ENCODE measurements at places on chromosomes 5 and 9.

GRCh38 chr9:13278368-13279246 lies 885 bp downstream of the MPDZ start:
- H3K36me3 ChIP-seq: no peaks in the 10 kb centered on the region
- peak; percentile 80 for DNase-seq
- H3K27me3 ChIP-seq: no peaks in the 10 kb centered on the region
- H3K4me1 ChIP-seq: peaks cover 18% of the 10 kb centered on the region

DNA sequence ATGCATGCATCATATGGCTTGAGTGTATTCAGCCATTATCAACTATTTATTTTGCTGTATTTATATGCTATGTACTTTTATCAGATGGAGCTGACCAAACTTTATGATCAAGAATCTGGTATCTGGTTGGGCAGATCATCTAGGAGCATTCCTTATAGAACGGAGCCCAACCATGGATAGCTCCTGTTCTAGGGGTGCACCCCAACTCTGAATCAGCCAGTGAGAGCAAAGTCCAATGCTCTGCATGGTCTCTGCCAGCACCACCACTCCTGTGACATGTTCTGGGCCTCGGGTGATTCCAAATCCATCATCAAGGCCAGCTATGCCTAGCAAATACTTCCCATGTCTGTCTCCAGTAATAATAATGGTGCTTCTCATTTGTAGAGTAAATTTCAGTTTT lies 517.5 kb downstream of the AGTPBP1 start:
- no peaks in the 10 kb centered on the region for H3K36me3 ChIP-seq
- H3K4me3 ChIP-seq: no peak overlapping the region
- DNase-seq: no peak
- peaks cover 22% of the 10 kb centered on the region for H3K4me1 ChIP-seq

DNA sequence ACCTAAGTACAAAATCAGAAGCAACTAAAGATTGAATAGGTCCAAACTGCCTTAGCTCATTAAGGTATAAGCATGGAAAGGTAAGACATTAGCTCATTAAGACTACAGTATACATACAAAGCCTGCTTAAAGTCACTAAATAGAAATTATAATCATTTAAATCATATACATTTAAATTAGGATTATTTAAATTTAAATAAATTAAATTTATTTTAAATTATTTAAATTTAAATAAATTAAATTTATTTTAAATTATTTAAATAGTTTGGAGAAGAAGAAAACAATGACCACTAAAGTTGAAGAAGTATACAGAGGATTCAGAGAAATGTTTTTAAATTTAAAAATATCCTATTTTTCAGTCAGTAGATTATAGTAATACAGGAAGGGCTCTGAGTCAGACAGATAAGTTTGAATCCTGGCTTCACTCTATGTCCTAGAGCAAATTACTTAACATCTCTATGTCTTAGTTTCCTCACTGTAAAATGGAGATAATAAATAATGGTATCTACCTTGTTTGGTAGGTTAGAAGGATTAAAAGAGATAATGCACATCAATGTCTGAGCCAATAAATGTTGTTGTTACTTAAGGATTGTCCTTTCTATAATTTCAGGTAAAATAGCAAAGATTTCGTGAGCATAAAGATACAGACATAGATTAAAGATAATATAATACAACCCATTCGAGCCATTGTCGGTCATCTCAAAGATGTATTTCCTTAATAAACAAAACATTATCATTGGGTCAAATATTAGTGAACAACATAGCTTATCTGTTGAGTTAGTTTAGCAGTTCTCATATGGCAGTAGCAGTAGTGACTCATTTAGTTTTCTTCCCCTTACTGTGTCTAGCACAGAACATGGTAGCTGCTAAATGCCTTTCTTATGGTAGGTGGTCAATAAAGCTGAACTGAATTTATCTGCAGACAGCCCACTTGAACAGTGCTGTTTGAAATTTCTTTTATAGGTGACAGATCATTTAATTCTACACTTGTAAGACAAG lies 100.6 kb downstream of the KIAA0825 start:
- no peak overlapping the region for H3K4me3 ChIP-seq
- no peak overlapping the region for H3K27ac ChIP-seq
- H3K4me1 ChIP-seq: peaks cover 4% of the 10 kb centered on the region
- no peak for DNase-seq
- no peaks in the 10 kb centered on the region for H3K27me3 ChIP-seq

GRCh38 chr9:136582977-136583735 lies 37.3 kb upstream of the NOTCH1 start:
- no peak overlapping the region for H3K27ac ChIP-seq
- H3K4me3 ChIP-seq: no peak overlapping the region
- H3K4me1 ChIP-seq: peaks cover 11% of the 10 kb centered on the region
- no peak for DNase-seq
- no peaks in the 10 kb centered on the region for H3K27me3 ChIP-seq
- no peaks in the 10 kb centered on the region for H3K36me3 ChIP-seq

DNA sequence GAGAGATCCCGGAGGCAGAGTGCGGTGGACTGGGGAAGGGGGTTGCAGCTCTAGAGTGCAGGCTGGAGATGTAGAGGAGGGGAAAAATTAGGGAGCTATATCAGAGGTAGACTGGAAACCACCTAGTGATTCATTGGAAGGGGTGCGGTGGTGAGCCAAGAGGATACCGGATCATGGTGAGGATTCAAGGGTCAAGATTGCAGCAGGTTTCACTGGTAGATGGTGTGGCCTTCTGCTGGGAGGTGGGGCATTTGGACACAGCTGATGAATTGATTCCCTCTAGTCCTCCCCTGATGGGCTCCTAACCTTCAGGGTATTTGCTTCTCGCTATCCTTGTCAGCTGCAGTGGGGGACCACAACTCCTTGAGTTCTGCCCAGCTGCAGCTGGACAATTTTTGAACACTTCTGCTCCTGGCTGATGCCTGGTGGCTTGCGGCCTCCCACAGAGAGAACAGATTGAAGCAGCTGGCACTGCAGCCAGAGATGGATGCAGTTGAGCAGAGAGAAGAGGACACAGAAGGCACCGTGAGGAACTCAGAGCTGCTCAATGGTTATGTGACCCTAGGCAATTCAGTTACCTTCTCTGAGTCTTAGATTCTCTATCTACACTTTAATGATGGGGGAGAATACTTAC lies 134.4 kb upstream of the ABCA1 start:
- H3K4me3 ChIP-seq: no peak overlapping the region
- H3K27me3 ChIP-seq: no peaks in the 10 kb centered on the region
- DNase-seq: no peak

DNA sequence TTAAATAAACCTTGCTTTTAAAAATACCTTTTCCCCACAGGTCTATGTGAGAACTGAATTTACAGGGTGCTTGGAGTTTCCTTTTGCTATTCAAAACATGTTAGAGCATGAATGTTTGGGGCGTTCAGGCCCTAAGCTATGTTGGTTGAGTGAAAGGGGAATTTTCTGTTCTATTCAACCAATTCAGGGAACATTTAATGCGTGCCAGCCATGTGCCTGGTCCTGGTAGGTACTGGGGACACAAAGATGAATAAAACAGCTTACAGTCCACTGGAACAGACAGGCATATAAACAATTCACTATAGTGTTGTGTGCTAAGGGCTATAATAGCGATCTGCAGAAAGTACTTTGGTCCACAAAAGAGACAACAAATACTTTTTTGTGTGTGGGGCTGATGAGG lies 108.5 kb downstream of the ZSWIM6 start:
- H3K27me3 ChIP-seq: no peaks in the 10 kb centered on the region
- no peaks in the 10 kb centered on the region for H3K36me3 ChIP-seq
- H3K4me3 ChIP-seq: no peak overlapping the region
- no peak overlapping the region for H3K27ac ChIP-seq

- H3K36me3 ChIP-seq: peaks cover 50% of the 10 kb centered on the region
- peaks cover 13% of the 10 kb centered on the region for H3K4me1 ChIP-seq
- no peak overlapping the region for H3K27ac ChIP-seq
- no peak for DNase-seq
Observed at GRCh38 chr9:134835448-134835847, 45.2 kb upstream of the FCN2 start.

- no peaks in the 10 kb centered on the region for H3K36me3 ChIP-seq
- no peaks in the 10 kb centered on the region for H3K4me1 ChIP-seq
- H3K27ac ChIP-seq: no peak overlapping the region
- DNase-seq: no peak
Observed at GRCh38 chr5:164680216-164680615, 1174.8 kb downstream of the MAT2B start.

DNA sequence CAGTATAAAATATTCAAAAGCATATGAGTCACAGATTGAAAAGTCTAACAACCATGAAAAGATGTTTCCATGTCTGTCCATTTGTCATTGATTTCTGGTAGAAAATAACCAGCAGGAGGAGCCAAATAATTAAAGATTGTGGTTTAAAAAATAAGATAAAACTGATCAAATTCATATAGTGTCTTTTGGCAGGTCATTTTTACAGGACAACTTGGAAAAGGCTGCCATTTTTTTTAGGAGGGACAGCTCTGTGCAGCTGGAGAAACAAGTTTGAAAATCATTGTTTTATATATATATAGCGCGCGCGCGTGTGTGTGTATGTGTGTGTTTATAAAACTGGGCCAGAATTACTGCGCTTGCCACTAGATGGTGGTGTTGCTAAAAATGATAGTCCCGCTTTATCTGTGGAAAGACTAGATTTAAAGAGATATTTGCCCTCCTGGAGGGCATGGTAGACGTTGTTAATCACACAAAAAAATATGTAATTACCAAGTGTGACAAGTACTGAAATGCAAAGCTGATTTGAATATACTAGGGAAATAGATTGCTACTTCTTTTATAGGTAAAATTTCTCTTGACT lies 1.3 kb upstream of the TRMO start:
- peak overlapping the region; percentile 49 for H3K4me3 ChIP-seq
- no peak overlapping the region for H3K27ac ChIP-seq
- peak; percentile 59 for DNase-seq
- peaks cover 7% of the 10 kb centered on the region for H3K4me1 ChIP-seq
- no peaks in the 10 kb centered on the region for H3K36me3 ChIP-seq
- H3K27me3 ChIP-seq: peaks cover 20% of the 10 kb centered on the region

- H3K27ac ChIP-seq: peak overlapping the region; percentile 31
- H3K4me1 ChIP-seq: peaks cover 67% of the 10 kb centered on the region
- no peak for DNase-seq
- H3K27me3 ChIP-seq: no peaks in the 10 kb centered on the region
- peaks cover 42% of the 10 kb centered on the region for H3K36me3 ChIP-seq
- H3K4me3 ChIP-seq: no peak overlapping the region
Observed at GRCh38 chr5:177491429-177491945, 5.9 kb downstream of the PDLIM7 start.

- H3K27ac ChIP-seq: peak overlapping the region; percentile 84
- H3K4me1 ChIP-seq: peaks cover 10% of the 10 kb centered on the region
- H3K27me3 ChIP-seq: no peaks in the 10 kb centered on the region
- peaks cover 15% of the 10 kb centered on the region for H3K36me3 ChIP-seq
- DNase-seq: no peak
Observed at GRCh38 chr9:15423231-15423985, 732 bp downstream of the SNAPC3 start.

- DNase-seq: peak; percentile 42
- no peaks in the 10 kb centered on the region for H3K27me3 ChIP-seq
- peaks cover 5% of the 10 kb centered on the region for H3K4me1 ChIP-seq
- H3K36me3 ChIP-seq: no peaks in the 10 kb centered on the region
- H3K27ac ChIP-seq: no peak overlapping the region
Observed at GRCh38 chr5:167725264-167725663, 566.2 kb upstream of the WWC1 start.

- no peak overlapping the region for H3K27ac ChIP-seq
- no peaks in the 10 kb centered on the region for H3K4me1 ChIP-seq
Observed at GRCh38 chr9:133102190-133103021, 18.6 kb downstream of the RALGDS start.

DNA sequence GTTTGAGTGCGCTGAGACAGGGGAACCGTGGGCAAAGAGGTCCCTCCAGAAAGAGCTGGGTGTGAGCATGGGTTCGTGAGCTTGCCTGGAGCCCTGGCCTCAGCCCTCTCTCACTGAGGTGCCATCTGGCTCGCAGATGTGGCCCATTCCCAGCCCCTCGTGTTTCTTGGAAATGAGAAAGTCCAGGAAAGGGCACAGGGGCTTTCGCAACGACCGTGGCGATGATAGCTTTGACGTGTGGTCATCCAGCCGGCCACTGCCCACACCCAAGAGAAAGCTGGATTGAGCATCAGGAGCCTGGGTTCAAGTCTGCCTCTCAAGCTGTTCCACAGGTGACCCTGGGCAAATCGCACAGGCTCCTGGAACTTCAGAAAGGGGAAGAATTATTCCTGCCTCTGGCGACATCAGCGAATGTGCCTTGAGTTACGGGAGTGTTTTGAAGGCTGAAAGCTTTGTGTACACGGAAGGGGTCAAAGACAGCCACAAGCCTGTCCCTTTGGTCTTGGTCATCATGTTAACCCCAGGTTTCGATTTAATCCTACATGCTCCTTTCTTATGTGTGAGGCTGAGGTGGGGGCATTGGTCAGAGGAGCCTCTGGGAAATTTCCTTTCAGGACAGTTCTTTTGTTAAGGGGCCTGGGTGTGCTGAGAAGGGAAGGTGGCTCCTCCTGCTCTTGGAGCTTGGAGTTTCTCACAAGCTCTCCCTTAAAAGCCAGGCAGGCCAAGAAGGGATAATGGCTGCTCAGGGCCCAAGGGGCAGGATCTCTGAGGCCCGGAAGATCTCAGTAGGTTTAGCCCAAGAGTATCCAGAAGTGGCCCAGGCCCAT lies 41.7 kb upstream of the IL17B start:
- H3K27ac ChIP-seq: peak overlapping the region; percentile 19
- H3K36me3 ChIP-seq: peaks cover 30% of the 10 kb centered on the region
- DNase-seq: no peak
- peaks cover 77% of the 10 kb centered on the region for H3K4me1 ChIP-seq
- no peaks in the 10 kb centered on the region for H3K27me3 ChIP-seq

DNA sequence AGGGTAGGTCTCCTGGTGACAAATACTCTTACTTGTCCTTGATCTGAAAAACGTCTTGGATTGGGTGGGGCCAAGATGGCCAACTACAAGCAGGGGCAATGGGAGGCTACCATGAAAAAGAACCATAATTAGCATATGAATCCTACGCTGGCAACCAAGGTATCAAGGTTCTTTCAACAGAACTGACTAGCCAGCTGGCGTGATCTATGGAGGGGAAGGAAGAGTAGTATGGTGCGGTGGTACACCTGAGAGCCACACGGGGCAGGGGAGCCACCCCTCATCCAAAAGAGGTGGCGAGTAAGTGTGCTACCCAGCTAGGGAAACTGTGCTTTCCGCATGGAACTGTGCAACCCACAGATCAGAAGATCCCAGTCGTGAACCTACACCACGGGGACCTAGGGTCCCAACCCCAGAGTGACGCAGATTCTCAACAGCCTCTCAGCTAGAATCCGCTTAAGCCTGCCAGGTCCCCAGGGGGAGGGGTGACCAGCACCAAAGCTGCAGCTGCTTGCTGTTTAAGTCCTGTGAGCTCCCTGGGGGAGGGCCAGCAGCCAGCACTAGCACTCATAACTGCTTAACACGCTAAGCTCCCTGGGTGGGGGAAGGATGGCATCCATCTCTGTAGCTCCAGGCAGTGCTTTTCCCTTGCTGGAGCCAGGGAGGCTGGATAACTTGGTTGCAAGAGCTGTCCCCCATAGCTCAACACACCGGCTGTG lies 334.8 kb downstream of the FBXL17 start:
- no peak overlapping the region for H3K4me3 ChIP-seq
- no peaks in the 10 kb centered on the region for H3K36me3 ChIP-seq
- no peaks in the 10 kb centered on the region for H3K27me3 ChIP-seq
- no peak for DNase-seq
- no peaks in the 10 kb centered on the region for H3K4me1 ChIP-seq

- no peaks in the 10 kb centered on the region for H3K27me3 ChIP-seq
- no peak for DNase-seq
Observed at GRCh38 chr5:24635209-24635608, 9.6 kb downstream of the CDH10 start.

- no peak overlapping the region for H3K27ac ChIP-seq
- no peaks in the 10 kb centered on the region for H3K36me3 ChIP-seq
- no peaks in the 10 kb centered on the region for H3K4me1 ChIP-seq
- peaks cover 74% of the 10 kb centered on the region for H3K27me3 ChIP-seq
- no peak for DNase-seq
Observed at GRCh38 chr9:130663258-130663976, 977 bp upstream of the PRDM12 start.

GRCh38 chr5:103259705-103260355 lies 1.3 kb downstream of the MACIR start:
- DNase-seq: peak; percentile 36
- H3K27ac ChIP-seq: peak overlapping the region; percentile 83
- H3K36me3 ChIP-seq: no peaks in the 10 kb centered on the region

All from astrocyte (in vitro differentiated cells and primary cell).